ENCODE measurements at places on chromosomes 2 and 18.

DNA sequence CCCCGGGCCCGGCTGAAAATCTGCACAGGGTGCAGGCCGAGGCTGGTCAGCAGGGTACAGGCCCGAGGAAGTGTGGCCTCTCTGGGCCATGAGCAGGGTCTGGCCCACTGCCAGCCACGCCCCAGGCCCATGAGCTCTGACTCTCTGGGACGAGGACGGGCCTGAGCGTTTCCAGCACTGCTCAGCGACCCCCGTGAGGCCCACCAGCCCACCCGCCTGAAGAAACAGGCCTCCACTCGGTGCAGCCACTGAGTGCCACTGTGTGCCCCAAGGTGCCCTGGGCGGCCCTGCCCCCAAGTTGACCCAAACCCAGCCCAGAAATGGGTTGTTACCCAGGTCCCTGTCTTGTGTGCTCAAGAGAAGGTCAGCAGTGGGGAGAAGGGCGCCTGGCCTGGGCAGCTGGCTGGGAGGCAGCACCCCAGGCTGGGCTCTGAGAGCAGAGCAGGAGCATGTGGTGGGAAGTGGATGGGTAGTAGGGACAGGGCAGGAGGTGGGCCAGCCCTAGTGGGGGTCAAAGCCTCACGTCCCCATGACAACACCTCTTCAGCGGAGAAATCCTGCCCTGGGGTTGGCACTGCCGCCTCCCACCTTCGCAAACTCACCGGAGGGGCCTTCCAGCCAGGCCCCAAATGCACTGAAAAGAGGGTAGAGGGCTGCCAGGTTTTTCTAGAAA, 2.1 kb upstream of the SNED1 start:
- no peaks in the 10 kb centered on the region for H3K4me1 ChIP-seq
- DNase-seq: no peak
- no peak overlapping the region for H3K27ac ChIP-seq
- no peaks in the 10 kb centered on the region for H3K36me3 ChIP-seq
- H3K4me3 ChIP-seq: no peak overlapping the region
- no peaks in the 10 kb centered on the region for H3K27me3 ChIP-seq

GRCh38 chr2:69559442-69560146, 83.9 kb downstream of the AAK1 start:
- H3K36me3 ChIP-seq: no peaks in the 10 kb centered on the region
- H3K27me3 ChIP-seq: no peaks in the 10 kb centered on the region
- peak; percentile 94 for DNase-seq
- H3K4me1 ChIP-seq: peaks cover 7% of the 10 kb centered on the region

DNA sequence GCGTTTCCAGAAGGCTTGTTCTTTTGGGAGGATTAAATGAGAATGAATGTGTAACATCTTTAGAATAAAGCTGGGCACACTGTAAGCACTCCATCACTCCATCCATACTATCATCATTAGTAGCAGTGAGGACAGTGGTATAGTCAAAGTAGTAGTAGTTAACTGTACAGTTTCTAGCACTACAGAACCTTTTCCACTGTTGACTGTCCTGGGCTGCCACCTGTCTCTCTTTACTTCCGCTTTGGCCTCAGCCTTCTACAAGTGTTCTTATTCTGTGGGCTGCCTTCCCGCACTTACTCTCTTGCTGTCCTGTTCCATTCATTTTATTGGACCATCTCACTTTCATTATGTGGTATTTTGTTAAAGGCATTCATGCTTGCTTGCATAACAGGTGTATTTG, 3.3 kb downstream of the SLC9A2 start:
- peaks cover 2% of the 10 kb centered on the region for H3K4me1 ChIP-seq
- H3K36me3 ChIP-seq: no peaks in the 10 kb centered on the region
- H3K27me3 ChIP-seq: peaks cover 5% of the 10 kb centered on the region
- DNase-seq: no peak
- H3K4me3 ChIP-seq: no peak overlapping the region

DNA sequence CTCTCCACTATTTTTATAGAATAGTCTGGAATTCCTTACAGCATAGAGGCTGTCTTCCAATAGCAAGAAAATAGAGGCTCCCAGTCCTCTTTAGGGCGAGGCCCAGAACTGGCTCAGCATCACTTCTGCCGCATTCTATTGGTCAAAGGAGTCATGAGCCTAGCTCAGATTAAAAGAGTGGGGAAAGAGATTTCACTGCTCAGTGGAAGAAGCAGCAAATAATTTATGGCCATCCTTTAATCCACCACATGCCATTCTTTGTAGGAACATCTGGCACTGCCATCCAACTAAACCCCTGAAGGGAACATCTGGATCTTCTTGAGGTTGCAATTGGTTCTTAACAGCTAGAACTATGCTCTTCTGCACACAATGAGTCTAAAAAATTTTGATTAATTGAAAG, 43.4 kb upstream of the NEUROD1 start:
- no peak overlapping the region for H3K4me3 ChIP-seq
- no peaks in the 10 kb centered on the region for H3K4me1 ChIP-seq
- no peak for DNase-seq

GRCh38 chr2:155176345-155176744, 477.9 kb downstream of the KCNJ3 start:
- no peak overlapping the region for H3K4me3 ChIP-seq
- H3K4me1 ChIP-seq: no peaks in the 10 kb centered on the region
- no peaks in the 10 kb centered on the region for H3K27me3 ChIP-seq
- no peaks in the 10 kb centered on the region for H3K36me3 ChIP-seq

- H3K36me3 ChIP-seq: peaks cover 2% of the 10 kb centered on the region
- H3K4me3 ChIP-seq: no peak overlapping the region
- no peaks in the 10 kb centered on the region for H3K27me3 ChIP-seq
- H3K27ac ChIP-seq: no peak overlapping the region
- H3K4me1 ChIP-seq: no peaks in the 10 kb centered on the region
These were observed 29.5 kb downstream of the VAPA start for GRCh38 chr18:9943311-9943710.

DNA sequence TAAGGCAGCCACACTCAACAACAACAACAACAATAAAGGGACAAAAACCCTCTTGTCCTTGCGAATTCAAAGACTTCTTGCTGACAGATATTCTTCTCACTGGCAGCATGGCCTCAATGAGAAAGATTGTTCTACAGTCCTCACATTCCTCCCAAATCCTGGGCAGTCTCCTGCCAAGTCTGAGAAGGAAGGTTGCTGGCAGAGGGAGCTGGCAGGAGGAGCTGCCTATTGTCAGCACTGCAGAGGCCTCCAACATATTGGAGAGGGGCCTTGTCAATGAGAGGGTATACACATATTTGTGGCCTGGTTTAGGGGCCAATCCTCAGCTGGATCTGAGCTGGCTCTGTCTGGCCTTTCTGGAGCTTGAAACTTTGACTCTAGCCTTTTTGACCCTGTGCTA, 63.5 kb downstream of the LAMA3 start:
- no peaks in the 10 kb centered on the region for H3K27me3 ChIP-seq
- no peak for DNase-seq
- no peaks in the 10 kb centered on the region for H3K36me3 ChIP-seq
- H3K27ac ChIP-seq: no peak overlapping the region

GRCh38 chr2:74632939-74633312, 15.2 kb downstream of the M1AP start:
- no peaks in the 10 kb centered on the region for H3K27me3 ChIP-seq
- H3K4me3 ChIP-seq: no peak overlapping the region
- peaks cover 11% of the 10 kb centered on the region for H3K4me1 ChIP-seq

GRCh38 chr18:3840766-3841165, 390.8 kb downstream of the TGIF1 start:
- H3K27ac ChIP-seq: no peak overlapping the region
- peaks cover 2% of the 10 kb centered on the region for H3K27me3 ChIP-seq
- no peak for DNase-seq
- H3K4me3 ChIP-seq: no peak overlapping the region
- no peaks in the 10 kb centered on the region for H3K36me3 ChIP-seq

GRCh38 chr2:112623913-112624777, 21.6 kb upstream of the SLC20A1 start:
- H3K36me3 ChIP-seq: no peaks in the 10 kb centered on the region
- no peak overlapping the region for H3K4me3 ChIP-seq
- H3K27me3 ChIP-seq: no peaks in the 10 kb centered on the region
- H3K27ac ChIP-seq: no peak overlapping the region
- H3K4me1 ChIP-seq: no peaks in the 10 kb centered on the region
- no peak for DNase-seq

DNA sequence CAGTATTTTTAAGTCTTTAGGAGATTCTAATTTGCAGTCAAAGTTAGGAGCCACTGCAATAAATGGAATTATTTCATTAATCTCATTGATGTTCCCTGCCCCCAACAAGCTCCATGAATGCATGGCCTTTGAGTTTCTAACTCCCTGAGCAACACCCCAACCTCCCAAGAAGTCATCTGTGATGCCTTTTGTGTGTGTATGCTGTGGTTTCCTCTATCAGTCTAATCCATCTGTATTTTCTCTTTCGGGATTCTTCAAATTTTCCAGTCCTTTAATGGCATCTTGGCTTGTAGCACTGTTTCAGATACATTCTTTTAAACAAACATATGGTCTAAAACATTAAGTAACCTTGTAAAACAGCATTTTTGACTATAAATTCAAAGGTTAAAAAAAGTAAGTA, 16.8 kb downstream of the SERPINB10 start:
- H3K27me3 ChIP-seq: no peaks in the 10 kb centered on the region
- H3K4me1 ChIP-seq: no peaks in the 10 kb centered on the region
- H3K4me3 ChIP-seq: no peak overlapping the region

DNA sequence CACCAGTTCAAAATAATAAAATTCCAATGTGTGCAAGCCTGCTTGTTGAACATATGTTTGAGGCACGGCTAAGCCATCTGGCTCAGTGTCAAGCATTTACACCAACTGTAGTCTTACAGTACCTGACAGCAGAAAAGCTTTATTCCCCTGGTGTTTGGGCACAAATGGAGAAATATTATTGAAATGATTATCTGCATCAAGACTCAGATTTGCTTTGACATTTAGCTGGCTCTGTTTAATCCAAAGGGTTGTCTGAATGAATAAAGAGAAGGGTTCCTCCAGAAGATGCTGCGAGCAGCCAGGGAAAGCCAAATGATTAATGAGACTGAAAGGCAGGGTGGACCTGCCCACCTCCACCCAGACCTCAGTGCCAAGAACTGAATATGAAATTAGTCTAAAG, 393.2 kb upstream of the GALNT5 start:
- H3K4me3 ChIP-seq: no peak overlapping the region
- H3K4me1 ChIP-seq: no peaks in the 10 kb centered on the region
- H3K27me3 ChIP-seq: no peaks in the 10 kb centered on the region
- no peak overlapping the region for H3K27ac ChIP-seq
- no peaks in the 10 kb centered on the region for H3K36me3 ChIP-seq

DNA sequence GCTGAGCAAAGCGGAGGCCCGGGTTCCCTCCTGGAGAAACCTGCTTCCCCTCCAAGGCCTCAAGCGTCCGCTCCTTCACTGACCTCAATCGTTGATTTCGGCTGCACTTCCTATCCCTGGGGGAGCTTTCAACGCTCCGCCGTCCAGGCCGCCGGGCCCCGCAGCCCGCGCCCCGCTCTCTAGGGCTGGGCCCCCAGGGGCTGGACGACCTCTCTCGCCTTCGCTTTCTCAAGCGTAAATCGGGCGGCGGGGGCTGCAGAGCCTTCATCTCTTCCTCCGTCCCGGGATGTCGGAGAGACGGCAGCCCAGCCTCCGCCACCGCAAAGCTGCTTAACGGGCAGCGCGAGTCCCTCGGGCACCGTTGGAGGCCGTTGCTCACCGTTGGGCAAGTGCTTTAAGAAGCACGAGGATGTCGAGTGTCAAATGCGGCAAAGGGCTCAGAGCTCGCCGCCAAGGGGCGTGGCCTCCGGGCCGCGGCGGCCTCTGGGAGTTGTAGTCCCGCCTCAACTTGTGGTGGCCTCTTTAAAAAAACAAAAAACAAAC, 8.5 kb downstream of the HES6 start:
- H3K4me3 ChIP-seq: peak overlapping the region; percentile 56
- peak; percentile 83 for DNase-seq
- H3K4me1 ChIP-seq: no peaks in the 10 kb centered on the region
- H3K27ac ChIP-seq: no peak overlapping the region
- H3K27me3 ChIP-seq: peaks cover 4% of the 10 kb centered on the region

DNA sequence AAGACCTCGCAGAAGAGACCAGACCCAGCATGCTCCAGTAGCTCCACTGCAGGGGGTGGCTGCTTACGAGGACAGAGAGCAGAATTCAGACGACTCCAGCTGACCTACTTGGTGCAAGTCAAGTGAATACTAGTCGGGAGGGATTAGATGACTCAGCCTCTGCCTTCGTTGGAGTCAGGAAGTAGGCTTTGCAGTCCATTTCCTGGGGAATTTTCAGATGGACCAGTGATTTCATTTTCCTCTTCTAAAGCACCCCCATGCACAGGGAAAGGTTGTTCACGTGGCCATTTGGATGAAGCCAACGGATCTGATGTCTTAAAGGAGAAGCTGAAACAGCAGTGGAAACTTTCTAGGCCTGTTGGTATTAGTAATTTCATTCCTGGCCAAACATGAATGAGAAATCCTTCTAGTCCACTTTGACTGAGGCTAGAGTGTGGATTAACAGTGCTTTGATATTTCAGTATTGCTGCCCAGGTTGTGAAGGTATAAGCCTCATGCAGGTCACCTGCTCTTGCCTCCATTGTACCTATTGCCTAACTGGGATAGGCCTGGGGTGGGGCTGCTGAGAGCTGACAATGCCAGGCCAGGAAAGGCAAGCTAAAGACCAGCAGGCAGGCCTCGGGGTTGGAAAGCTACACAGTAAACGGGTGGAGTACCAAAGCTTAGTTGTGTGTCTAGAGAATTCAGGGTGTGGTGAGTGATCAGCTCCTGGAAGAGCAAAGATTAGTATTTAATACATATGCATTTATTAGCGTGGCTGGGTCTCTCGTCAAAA, 117.6 kb upstream of the FOSL2 start:
- H3K4me1 ChIP-seq: peaks cover 5% of the 10 kb centered on the region
- no peaks in the 10 kb centered on the region for H3K27me3 ChIP-seq
- no peaks in the 10 kb centered on the region for H3K36me3 ChIP-seq
- peak; percentile 89 for DNase-seq

- H3K27ac ChIP-seq: no peak overlapping the region
- H3K4me1 ChIP-seq: no peaks in the 10 kb centered on the region
- H3K4me3 ChIP-seq: no peak overlapping the region
- no peak for DNase-seq
- no peaks in the 10 kb centered on the region for H3K27me3 ChIP-seq
These were observed 16.4 kb upstream of the IL1R1 start for GRCh38 chr2:102126169-102126568.
